Stimulated activated CD4-positive, alpha-beta T cell treated with anti-CD3 and anti-CD28 coated beads, Interleukin-1b, Interleukin-23, amount 100 ng/mL, for 1 hour (primary cell): ENCODE measurements at places on chromosomes 2 and 18.

GRCh38 chr2:173037245-173038120 lies 38.2 kb upstream of the MAP3K20 start:
- no peak for DNase-seq

DNA sequence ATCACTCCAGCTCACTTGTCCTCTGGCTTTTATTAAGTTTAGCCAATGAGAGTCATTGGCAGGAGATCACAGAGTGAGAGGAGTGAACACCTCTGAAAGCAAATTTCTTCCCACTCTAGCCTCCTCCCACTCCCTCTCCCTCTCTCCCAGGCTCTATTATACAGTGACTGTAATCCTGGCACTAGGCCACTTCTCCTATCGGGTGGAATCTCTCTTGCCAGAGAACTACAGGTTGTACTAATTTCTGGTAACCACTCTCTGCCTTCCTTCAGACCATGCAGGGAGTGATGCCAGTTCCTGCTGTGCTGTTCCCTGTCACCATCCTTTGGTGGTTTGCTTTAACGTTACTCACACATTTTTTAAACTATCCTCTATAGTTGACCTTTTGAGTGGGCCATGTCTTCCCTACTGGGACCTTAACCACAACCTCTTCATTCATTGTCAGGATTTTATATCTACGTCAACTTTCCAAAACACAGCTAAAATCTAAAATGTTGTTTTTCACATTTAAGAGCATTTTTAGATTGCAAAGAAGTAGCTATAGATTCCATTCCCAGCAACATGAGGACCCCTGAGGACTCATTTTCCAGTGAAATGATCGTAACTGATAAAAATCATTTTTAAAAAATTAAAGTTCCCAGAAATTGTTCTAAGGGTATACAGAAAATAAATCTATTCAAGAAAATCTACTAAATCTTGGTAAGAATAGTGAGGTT lies 217.1 kb downstream of the MREG start:
- no peak for DNase-seq

- no peak for DNase-seq
Observed at GRCh38 chr18:74990563-74991081, 218.3 kb downstream of the PTGR3 start.

DNA sequence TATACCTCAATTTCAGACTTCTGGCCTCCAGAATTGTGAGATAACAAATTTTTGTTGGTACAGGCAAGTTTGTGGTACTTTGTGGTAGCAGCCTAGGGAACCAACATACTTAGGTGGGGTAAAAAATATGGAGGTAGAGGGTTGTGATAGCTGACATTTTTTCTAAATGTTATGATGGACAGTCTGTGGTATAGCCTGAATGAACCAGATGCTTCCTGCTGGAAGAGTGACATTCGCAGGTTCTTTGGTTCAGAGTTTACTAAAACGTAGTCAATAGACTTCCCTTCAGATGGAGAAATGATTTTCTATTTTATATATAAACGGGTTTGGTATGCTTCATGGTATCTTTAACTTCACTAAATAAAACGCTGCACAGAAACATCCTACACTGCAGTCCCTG lies 42.8 kb downstream of the PMAIP1 start:
- no peak for DNase-seq

DNA sequence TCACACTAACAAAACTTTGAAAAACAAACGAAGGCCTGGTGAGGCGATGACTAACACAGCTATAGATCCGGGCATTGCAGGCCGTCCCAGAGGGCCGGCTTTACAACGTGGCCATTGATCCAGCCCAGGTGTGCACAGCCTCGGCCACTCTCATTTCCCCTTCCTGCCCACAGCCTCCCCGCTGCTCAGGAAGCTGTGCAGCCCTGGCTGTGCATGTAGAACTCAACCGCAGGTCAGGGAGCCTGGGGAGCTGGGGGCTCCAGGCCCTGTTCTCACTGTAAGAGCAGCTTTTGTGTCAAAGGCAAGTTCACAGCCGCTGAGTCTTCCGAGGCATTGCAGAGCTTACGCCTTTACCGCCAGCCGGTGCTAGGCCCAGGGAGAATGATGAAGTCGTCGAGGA lies 87.2 kb downstream of the LONRF2 start:
- no peak for DNase-seq
